Activated CD4-positive, alpha-beta T cell treated with anti-CD3 and anti-CD28 coated beads, Interleukin-2, amount 50 U/mL, for 4 hours (primary cell): ENCODE measurements at places on chromosomes 1 and 21.
A peak's percentile ranks its signal among the peaks of the same experiment; 100 is the strongest.

- no peak for DNase-seq
These were observed 16.7 kb downstream of the CLDN14 start for GRCh38 chr21:36463204-36463603.

- no peak for DNase-seq
These were observed 445 bp upstream of the RGS4 start for GRCh38 chr1:163068716-163069115.

DNA sequence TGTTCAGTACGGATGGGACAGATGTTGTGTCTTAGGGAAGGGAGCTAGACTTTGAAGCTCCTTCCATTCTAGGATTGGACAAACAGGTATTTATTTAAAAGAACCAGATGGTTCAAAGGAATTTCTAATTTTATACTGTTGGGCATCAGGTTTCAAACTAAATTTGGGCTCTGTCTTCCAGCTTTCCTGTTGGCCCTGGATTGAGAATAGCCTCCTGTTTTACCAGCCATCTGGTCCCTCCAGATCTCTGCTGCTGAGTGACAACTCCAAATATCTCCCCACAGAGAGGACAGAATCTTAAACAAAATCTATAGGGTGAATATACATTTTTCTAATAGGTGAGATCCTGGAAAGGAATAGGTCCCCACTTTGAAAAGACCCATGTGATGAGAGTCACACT is 52.5 kb upstream of the CNIH3 start:
- no peak for DNase-seq

GRCh38 chr1:205492201-205492667 is 12.2 kb upstream of the CDK18 start:
- DNase-seq = no peak

DNA sequence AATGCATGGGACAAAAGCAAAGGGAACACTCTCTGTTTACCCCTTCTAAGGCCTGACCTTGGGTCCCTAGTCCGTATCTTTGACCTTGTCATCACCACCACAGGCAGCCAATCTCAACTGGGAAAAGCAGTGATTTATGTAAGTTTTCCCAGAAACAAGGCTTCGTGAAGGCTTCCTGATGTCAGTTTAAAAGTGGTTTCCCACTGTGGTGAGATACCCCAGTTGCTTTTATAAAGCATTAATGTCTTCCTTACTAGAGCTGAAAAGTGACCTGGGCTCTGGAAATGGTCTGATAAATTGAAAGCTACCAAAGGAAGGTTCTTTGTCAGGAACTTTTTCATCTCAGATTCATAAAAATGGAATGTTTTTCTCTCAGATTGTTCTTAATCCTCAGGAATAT is 536.4 kb upstream of the PTBP2 start:
- DNase-seq = no peak

- DNase-seq = no peak
These were observed 40.6 kb upstream of the ZBTB40 start for GRCh38 chr1:22410928-22411495.

DNA sequence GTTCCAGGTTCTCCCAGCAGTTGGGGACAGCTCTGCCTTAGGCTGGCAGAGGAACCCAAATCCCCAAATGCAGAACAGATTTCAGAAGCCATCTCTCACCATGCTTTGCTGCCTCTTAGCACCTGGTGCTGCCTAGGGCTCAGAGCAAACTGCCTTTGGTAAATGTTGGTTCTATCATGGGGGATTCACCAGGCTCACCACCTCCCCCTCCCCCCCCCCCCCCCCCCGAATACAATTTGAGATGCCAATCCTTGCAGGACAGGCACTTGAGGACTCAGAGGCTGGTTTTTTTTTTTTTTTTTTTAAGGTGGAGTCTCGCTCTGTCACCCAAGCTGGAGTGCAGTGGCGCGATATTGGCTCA is 447 bp upstream of the PAQR6 start:
- DNase-seq = no peak

DNA sequence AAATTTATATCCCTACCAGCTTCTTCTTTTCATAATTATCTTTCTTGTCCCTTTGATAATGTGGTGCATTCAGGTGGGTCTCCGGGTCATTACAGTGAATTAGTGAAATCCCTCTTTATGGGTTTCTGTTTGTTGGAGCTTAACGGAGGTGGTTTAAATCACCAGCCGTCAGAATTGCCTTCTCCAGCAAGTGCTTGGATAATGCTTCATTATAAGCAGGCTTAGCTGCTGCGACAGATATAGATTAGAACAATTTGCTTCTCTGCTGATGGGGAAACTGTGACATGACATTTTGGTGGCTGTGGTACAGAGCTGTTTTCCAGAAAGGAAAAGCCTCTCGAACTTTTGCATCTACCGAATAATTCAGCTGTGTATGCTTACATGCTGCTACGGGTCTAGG is 56.9 kb downstream of the KAZN start:
- DNase-seq = no peak

GRCh38 chr1:7385471-7386225 is 385.4 kb upstream of the VAMP3 start:
- DNase-seq = no peak

DNA sequence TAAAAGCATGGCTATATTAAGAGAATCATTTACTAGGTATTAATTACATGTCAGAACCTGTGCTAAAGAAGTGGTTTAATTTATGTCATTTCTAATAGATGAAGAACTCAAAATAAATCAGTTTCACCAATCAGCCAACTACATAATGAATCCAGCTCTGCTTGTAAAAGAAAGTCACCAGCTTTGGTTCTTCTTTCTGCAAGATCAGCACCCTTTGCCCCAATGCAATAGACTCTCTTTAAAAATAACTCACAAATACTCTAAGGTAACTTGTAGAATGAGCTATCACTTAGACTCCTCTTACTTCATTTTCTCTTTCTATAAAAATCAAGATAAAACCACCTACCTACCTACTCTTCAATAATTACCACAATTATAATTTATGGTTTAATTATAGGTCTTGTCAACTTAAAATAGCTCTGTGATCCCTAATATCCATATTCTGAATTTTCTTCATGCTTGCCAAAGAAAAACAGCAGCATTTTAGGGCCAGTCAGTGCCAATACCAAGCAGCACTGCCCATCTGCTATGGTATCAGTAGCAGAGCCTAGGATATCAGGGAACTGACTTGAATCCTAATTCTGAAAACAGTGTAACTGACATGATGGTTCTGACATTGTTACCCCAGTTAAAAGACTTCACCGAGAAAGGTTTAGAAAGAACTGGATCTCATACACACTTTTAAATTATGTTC is 11.3 kb downstream of the SLC19A2 start:
- DNase-seq = no peak

DNA sequence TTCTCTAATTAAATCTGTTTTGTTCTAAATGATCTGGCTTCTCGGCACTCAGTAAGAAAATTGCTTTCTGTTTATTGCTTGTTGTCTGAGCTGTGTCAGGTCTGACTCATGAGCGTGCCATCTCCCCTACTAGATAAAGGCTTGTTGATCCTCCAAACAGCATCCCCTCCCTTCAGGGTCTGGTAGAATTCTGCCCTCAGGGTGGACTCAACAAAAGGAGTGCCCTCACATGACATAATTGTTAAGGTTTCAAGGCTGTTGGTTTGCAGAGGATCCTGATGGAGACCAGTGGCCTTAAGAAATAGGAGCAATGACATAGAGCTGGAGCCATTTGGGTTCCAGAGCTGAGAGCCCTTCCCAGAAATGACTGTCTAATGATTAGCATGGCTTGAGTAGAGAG is 36.0 kb upstream of the ATP2B4 start:
- DNase-seq = no peak

DNA sequence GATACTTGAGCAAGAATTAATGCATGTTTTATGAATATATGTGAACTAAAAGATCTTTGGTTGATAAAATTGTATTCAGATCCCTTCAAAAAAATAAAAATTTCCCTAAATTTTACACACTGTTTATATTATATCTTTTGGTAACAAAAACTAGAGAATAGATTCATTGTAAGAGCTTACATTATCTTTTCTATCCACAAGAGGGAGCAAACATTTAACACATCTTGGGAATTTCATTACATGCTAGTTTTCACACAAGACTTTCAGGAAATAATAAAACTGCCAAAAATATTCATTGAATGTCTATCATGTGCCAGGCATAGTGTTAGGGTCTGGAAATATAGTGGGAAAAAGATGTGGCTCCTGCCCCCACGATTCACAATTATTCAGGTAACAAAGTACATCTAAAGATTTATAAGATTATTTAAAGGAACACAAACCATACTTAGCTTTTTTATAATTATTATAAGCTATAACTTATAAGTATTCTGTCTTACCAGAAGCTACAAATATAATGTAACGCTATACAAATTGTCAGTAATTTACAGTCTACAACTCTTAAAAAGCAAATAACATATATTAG is 30.6 kb downstream of the FAF1 start:
- no peak for DNase-seq

DNA sequence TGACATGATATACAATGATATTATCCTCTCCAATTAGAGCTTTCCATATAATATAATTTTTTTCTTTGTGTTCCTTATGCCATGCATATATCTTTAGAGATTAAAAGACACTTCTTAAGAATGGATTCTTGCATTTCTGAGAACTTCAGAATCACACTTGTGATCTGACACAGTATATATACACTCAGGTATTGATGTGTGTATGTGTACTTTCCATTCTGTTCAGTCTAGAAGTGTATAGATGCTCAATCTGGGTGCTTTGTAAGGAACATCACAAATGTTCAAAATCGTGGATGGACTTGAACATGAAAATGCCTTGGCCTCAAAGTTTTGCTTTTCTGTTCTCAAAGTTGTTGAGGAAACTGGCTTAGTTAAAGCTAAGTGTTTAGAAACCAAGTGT is 102.7 kb downstream of the FGGY start:
- DNase-seq = no peak

DNA sequence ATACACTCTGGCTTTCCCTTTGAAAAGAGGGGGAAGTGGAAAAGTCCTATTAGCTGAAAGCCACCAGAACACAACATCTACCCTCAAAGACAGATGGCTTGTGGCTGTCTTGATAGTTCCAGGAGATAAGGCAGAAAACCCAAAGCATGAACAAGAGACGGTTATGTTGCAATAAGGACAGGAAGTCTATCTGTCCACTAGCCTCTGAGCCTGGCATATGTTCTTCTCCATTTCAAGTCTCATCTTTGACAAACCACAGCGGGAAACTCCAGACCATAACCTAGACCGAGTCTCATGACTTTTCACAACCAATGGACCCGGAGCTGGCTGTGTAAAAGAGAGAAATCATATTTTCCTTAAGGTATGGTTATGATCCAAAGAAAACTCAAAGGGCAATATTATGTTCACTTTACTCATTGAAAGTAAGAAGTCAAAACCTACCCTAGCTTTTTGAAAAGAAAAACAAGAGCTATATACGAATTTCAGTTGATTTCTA is 33.8 kb downstream of the DUSP10 start:
- DNase-seq = peak; percentile 12
